Fibroblast of skin of scalp (primary cell): ENCODE measurements at places on chromosomes 6 and 20.
A peak's percentile ranks its signal among the peaks of the same experiment; 100 is the strongest.

DNA sequence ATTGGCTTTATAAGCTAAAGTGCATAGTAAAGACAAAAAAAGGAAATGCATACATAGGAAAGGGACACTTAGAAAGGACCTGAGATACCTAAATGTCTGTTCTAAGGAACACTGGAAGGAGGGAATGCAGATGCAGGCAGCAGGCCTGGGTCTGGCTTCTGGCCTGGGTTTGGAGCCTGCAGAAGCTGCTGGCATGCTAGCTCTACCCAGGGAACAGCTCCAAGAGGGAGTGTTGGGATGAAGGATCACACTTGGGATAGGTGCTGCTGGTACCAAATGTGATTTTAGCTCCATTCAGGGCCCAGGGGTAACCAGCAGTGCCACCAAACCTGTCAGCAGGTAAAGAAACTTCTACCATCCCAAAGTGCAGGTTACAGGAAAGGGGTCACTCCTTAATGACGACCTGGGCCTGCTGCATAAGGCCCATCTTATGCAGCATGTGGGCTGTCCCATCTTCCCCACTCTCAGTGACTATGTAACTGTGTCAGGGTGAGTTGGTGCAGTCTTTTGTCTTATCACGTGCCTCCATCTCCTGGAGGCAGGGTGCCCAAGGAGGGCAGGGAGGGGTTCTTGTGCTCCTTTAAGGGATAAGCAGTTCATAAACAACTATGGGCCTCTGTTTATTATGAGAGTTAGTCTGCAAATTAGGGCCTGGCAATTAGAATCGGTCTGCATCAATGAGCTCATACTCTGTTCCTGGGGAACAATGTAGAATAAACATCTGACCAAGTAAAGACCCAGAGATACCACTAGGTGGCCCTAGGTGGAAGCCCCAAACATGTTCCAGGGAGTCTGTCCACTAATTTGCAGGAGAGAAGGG lies 26.9 kb downstream of the DDX27 start:
- peak; percentile 55 for DNase-seq

DNA sequence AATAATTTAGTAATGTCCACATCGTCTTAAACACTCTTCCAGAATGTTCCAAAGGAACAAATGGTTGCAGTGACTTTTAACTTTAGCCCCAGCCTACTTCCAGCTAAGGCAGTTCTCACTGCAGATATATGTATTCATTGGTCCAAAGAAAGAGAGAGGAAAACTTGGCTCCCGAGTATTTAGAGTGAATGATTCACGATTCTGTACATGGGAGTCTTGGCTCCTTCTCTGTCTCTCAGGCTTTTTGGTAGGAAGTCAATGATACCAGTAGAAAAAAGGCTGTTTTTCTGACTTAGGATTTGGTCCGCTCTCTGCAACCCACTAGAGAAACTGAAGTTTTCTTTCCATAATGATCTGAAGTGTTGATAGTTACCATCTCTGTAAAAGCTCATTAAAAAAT lies 38.6 kb downstream of the E2F3 start:
- DNase-seq = no peak

DNA sequence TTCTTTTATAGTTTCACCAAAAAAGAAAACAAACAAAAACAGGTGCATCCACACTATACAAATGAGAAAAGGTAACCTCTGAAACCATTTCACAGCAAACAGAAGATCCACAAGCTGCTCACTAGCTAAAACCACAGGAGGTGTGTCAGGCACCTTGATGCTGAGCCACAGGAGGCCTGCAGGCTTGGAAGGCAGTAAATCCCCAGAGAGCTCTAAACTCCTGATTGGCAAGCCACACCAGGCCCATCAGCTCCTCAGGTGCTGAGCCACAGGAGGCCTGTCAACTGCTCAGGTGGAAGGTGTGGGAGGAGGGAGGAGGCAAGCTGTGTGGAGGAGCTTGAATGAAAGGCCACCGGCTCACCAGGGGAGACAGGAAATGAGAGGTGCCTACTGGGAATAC lies 273.0 kb downstream of the PKHD1 start:
- no peak for DNase-seq

- no peak for DNase-seq
Measured at GRCh38 chr6:7693827-7694226, 32.1 kb upstream of the BMP6 start.

DNA sequence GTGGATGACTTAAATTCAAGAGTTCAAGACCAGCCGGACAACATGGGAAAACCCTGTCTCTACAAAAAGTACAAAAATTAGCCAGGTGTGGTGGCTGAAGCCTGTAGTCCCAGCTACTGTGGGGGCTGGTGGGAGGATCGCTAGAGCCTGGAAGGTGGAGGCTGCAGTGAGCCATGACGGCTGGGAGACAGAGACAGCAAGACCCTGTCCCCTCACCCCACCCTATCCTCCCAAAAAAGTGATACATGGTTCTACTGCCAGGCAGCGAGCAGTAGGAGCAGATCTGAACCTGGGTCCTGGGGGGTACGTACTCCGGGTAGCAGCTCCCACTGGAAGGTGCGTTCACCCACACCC lies 2.2 kb downstream of the PSMA7 start:
- no peak for DNase-seq

GRCh38 chr20:63090682-63091571 lies 84.2 kb upstream of the BHLHE23 start:
- DNase-seq = no peak

GRCh38 chr6:140043357-140043756 lies 668.9 kb upstream of the CITED2 start:
- peak; percentile 81 for DNase-seq

DNA sequence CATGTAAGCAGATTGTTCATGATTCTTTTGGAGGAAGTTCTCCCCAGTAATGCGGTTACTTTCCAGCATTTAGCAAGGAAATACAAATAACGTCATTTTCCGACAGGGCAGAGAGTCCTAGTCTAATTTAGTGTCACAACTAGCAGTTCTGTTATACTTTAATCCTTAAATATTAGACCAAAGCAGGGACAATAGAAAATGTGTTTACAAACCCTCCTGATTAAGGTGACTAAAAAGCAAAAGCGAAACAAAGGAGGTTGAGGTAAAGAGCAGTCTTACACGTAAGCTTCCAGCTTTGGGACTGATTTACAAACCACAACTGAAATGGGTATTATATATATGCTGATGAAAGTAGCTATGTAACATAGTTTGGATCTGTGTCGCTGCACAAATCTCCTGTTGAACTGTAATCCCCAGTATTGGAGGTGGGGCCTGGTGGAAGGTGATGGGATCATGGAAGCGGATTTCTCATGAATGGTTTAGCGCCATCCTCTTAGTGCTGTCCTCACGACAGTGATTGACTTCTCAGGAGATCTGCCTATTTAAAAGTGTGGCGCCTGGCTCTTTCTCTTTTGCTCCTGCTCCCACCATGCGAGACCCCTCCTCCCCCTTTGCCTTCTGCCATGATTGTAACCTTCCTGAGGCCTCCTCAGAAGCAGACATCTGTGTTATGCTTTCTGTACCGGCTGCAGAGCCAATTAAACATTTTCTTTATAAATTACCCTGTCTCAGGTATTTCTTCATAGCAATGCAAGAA lies 81.9 kb downstream of the PLCB1 start:
- DNase-seq = no peak

GRCh38 chr6:48552905-48553304 lies 441.9 kb upstream of the PTCHD4 start:
- no peak for DNase-seq

DNA sequence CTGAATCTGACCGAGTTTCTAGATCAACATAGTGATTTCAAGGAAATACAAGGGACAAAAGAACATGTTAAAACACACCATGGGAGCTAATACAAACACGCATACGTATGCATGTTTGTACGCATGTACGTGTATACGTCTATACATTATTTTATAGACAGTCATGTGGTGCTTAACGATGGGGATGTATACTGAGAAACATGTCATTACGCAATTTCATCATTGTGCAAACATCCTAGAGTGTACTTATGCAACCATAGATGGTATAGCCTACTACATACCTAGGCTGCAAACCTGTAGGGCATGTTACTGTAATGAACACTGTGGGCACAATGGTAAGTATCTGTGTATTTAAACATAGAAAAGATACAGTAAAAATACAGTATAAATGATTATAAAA lies 25.0 kb upstream of the NELFCD start:
- no peak for DNase-seq

- peak; percentile 84 for DNase-seq
Measured at GRCh38 chr20:24798930-24799705, 150.0 kb upstream of the CST7 start.

DNA sequence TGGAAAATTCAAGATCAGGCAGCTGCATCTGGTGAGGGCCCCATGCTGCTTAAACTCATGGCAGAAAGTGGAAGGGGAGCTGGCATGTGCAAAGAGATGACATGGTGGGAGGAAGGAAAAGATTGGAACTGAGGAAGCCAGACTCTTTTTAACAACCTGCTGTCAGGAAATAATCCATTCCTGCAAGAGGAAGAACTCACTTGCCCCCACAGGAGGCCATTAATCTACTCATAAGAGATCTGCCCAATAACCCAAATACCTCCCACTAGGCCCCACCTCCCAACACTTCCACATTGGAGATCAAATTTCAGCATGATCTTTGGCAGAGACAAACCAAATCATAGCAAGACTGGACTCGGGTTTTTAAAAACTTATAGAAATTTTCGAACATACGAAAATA lies 200.5 kb upstream of the KCNQ5 start:
- DNase-seq = no peak

DNA sequence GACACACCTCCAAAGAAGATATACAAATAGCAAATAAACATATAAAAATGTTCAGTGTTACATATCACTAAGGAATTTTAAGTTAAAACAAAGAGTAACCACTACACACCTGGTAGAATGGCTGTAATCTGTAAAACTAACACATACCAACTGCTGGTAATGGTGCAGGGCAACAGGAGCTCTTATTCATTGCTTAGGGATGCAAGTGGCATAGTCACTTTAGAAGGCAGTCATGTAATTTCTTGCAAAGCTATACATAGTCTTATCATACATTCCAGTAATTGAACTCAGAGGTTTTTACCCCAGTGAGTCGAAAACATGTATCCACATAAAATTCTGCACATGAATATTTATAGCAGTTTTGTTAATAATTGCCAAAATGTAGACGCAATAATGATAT lies 906.8 kb upstream of the CITED2 start:
- peak; percentile 11 for DNase-seq

GRCh38 chr6:37050045-37050853 lies 44.8 kb downstream of the FGD2 start:
- DNase-seq = no peak

DNA sequence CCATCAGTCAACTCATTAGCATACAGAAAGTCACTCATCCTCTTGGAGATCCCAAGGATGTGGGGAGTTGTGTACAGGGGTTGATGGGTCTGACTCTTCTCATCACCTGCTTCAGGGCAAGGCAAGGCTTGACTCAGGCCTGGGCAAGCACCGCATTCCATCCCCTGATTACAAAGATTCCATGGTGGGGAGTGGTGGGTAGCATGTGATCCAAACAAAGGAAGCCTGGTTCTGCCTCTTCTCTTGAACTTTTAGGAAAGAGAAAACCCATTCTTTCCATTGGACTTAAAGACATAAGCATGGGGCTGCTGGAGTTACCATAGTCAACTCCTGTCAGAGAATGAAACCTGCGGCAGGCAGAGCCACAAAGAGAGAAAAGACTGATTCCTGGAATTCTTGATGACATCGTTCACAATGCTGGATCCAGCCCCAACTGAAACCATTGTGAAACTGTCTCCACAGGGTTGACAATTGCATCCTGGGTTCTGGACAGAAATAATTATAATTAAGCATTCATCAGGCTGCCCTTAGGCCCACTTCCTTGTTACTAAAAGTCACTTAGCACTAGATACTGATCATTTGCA lies 235.8 kb upstream of the KCNG1 start:
- DNase-seq = peak; percentile 47

DNA sequence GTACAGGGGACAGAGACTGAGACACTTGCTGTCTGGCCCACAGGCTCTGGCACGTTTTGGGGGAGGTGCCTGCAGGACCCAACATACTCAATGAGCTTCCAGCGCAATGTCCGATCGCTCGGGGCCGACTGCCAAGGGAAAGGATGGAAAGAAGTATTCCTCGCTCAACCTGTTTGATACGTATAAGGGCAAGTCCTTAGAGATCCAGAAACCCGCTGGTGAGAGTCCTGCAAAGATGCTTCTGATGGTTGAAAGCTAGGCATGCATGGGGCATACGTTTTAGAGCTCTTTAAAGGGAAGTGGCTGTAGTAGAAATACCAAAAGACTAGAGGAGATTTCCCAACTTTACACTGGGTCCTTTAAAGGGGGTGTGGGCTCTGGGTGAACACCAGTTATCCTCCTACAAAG lies 2.2 kb downstream of the PRRC2A start:
- DNase-seq = no peak

- no peak for DNase-seq
Measured at GRCh38 chr6:96683819-96684528, 121.0 kb downstream of the FHL5 start.

GRCh38 chr6:90062667-90063066 lies 168.4 kb downstream of the GJA10 start:
- DNase-seq = no peak

- DNase-seq = peak; percentile 80
Measured at GRCh38 chr6:133951881-133952814, 876 bp upstream of the TBPL1 start.

GRCh38 chr6:158131926-158132325 lies 36.1 kb downstream of the SERAC1 start:
- peak; percentile 52 for DNase-seq

- no peak for DNase-seq
Measured at GRCh38 chr6:159989492-159990480, 20.9 kb downstream of the IGF2R start.

- no peak for DNase-seq
Measured at GRCh38 chr6:43186019-43186418, 4.0 kb downstream of the CUL9 start.

GRCh38 chr6:7512320-7512719 lies 29.2 kb upstream of the DSP start:
- DNase-seq = no peak

GRCh38 chr6:13528232-13528631 lies 40.8 kb upstream of the GFOD1 start:
- no peak for DNase-seq

DNA sequence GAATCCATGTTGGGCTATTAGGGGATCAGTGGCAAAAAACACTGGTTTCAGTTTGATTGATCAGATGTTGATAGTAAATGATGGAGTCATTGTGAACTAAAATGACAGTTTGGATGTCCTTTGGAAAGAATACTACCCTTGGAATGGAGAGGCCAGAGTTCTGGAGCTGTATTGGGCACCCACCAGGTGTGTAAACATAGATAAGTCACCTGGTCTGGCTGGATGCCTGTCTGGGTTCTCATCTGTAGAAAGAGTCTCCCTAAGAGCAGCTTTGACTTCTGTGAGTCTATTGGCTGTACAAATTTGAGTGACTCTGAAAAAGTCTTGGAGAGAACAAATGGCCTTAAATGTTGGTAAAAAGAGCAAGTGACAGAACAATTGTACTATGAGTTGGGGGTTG lies 115.0 kb downstream of the SCP2D1 start:
- DNase-seq = no peak

DNA sequence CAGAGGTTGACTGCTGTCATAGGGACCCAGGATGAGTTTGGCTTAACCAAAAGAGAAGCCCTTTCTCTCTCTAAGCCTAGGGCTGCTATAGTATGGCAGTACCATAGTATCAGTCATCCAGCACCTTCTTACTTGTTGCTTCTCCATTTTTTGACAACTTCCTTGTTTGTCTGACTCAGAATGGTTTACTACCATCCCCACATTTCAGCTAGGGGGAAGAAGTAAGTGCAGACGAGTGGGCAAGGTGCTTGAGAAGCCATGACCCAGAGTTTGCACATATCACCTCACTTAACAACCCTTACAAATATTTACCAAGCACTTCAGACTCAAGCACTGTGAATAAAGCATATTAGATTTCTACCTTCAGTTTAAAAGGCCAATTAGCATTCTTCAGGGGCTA lies 289.9 kb upstream of the TSHZ2 start:
- DNase-seq = no peak

- DNase-seq = no peak
Measured at GRCh38 chr6:129429956-129430355, 280.0 kb downstream of the ARHGAP18 start.
